NCI-H510A treated with DMSO at 0.1 percent for 48 hours (cell line): ENCODE measurements at places on chromosomes 13 and 19.

GRCh38 chr13:40624986-40625385 is 41.5 kb downstream of the FOXO1 start:
- DNase-seq, result no peak

- no peak for DNase-seq
These were observed 6.8 kb downstream of the TLE6 start for GRCh38 chr19:2984215-2984528.

- DNase-seq, result peak; percentile 19
These were observed 113.0 kb downstream of the TEX26 start for GRCh38 chr13:31045286-31046081.

- no peak for DNase-seq
These were observed 1.4 kb downstream of the FFAR1 start for GRCh38 chr19:35348911-35349611.
